ENCODE measurements at places on chromosomes 11 and 22.

- DNase-seq = no peak
Measured at GRCh38 chr11:128779036-128779435, 85.2 kb downstream of the FLI1 start.

GRCh38 chr22:29108137-29108536, 35.3 kb downstream of the KREMEN1 start:
- DNase-seq = no peak

DNA sequence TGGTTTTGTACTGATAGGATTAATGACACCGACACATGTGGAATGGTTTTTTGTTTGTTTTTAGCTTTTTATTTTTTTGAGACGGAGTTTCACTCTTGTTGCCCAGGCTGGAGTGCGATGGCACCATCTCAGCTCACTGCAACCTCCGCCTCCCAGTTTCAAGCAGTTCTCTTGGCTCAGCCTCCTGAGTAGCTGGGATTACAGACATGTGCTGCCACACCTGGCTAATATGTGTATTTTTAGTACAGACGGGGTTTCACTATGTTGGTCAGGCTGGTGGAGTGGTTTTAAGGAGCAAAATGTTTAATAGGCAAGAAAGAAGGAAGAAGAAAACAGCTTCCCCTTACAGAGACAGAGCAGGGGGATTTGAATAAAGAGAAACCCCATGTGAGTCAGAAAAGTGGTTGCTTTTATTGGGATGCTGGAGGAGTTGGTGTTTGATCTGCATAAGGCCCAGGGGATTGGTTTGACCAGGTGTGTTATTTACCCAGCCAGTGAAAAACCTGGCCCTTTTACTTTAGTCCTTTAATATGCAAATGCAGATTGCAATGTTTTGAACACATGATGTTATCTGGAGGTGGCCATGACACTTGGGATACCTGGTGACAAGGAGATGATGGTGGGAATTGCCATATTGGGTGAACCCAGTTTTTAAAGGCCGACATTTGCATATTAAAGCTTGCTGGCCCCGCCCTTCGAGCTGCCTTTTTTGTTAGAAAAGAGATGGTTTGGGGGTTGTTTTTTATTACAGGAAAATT, 24.3 kb downstream of the SUSD2 start:
- no peak for DNase-seq

GRCh38 chr11:14927146-14927545, 35.1 kb upstream of the CYP2R1 start:
- DNase-seq = no peak

DNA sequence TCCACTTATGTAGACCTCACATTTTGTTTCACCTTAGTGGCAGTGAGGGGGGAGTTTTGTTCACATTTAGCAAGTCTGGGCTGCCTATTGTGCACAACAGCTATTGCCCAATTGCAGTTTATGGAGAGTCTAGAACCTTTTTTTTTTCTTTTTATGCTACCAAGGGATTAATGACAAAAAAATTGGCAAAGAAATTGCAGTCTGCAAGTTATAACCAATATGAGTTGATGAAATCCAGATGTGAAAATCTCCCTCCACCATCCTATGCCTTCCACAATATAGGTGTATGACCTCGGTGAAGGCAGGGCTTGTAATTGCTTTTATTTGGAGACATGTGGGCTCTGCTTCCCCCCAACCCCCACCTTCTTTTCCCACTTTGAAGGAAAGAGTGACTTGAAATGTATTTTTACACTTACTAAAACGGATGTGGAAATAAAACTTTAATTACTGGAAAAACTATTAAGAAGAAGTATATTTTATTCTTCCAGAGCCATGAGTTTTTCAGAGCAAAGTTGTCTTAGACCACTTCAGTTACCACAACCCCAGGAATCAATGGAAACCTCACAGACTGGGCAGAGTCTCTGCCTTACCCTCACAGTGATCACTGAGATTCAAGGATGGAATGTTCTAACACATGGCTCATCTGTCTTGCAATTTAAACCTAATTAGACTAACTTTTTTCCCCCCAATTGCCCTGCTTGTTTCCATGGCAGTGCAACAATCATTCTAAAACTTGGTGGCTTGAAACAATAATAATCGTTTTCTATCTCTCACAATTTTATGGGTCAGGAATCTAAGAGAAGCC, 120.8 kb upstream of the SLC5A12 start:
- DNase-seq = no peak

GRCh38 chr11:60078745-60079144, 9.7 kb upstream of the MS4A2 start:
- no peak for DNase-seq

GRCh38 chr22:19375435-19375834, 56.1 kb downstream of the HIRA start:
- no peak for DNase-seq

- DNase-seq = no peak
Measured at GRCh38 chr11:1481861-1482441, 4.6 kb downstream of the MOB2 start.

GRCh38 chr11:90134478-90135003, at the start of gene NAALAD2:
NAALAD2 (plus strand) TSS chr11:90134663; CDS start chr11:90134759, 96 bp downstream.
- DNase-seq = peak; percentile 8

DNA sequence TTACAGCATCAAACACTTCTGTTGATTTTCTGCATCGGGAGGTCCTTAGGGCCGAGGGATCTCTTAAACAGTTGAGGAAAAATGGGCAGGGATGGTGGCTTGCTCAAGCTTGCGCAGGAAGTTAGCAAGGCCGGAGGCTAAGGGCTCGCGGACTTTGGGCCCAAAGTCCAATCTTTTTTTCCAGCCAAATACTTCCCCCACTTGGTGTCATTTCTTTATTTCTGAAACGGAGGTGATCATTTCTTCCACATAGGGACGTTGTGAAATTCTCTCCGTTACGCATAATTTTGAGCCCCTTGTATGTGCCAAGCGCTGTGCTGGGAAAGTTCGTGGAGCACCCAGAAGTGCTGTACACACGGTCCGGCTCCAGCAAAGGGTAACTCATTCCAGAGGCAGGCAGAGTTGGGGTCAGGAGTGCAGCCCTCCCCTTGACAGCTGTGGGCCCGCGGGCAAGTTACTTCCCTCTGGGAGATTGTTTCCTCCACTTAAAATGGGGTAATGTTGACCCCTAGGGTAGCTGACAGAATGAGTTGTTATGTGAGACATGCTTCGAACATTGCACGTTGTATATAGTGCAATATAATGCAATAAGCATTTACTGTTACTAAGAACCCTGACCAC, 809 bp downstream of the MIEF1 start:
- DNase-seq = no peak

GRCh38 chr11:61616434-61616833, 35.6 kb upstream of the SYT7 start:
- no peak for DNase-seq

GRCh38 chr11:116052603-116053547, 548.7 kb upstream of the CADM1 start:
- DNase-seq = no peak

GRCh38 chr11:830295-831117, 2.2 kb upstream of the CD151 start:
- DNase-seq = peak; percentile 84

GRCh38 chr22:29041408-29041807, 20.2 kb downstream of the C22orf31 start:
- DNase-seq = no peak

DNA sequence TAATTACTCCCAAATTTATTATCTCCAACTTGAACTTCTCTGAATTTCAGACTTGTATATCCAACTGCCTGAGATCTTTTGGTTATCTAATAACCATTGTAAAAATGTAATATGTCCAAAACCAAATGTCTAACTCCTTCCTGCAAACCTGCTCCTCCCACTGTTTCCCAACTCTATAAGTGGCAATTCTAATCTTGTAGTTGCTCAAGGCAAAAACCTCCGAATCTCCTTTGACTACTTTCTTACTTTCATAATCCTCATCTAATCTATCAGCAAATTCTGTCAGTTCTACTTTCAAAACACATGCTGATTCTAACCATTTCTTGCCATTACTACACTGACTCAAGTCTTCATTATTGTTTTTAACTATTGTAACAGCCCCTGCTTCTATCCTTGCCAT, 55.7 kb downstream of the FAM168A start:
- no peak for DNase-seq

GRCh38 chr11:127275774-127276173, 275.2 kb upstream of the KIRREL3 start:
- no peak for DNase-seq

GRCh38 chr11:118238929-118239328, 13.2 kb downstream of the MPZL3 start:
- DNase-seq = peak; percentile 41

DNA sequence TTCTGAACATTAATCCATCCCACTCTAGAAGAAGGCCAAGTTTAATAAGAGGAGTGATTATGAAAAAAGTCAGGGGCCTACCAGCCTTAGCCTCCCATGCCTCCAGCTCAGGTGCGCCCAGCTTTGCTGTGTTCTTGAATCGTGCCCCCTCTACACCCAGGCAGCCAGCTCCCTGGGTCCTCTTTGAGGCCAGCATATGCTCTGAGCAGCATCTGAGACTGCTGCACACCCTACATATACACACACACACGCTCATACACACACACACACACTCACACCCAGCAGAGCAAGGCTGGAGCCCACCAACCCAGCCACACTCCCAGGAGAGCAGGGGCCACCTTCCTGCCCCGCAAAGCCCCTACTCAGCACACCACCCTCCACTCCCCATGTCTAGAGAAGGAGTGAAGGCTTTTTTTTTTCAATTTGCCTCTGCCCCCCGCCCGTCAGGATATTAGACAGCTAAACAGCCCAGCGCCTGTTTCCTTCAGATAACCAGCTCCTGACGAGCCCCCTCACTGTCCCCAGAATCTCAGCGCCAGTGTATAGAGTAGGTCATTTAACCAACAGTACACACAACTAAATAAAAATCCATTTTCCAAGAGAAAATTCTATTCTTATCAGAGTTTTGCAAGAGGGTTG, 121.6 kb downstream of the BUD13 start:
- no peak for DNase-seq

GRCh38 chr11:11229647-11230046, 123.4 kb downstream of the CSNK2A3 start:
- peak; percentile 17 for DNase-seq

DNA sequence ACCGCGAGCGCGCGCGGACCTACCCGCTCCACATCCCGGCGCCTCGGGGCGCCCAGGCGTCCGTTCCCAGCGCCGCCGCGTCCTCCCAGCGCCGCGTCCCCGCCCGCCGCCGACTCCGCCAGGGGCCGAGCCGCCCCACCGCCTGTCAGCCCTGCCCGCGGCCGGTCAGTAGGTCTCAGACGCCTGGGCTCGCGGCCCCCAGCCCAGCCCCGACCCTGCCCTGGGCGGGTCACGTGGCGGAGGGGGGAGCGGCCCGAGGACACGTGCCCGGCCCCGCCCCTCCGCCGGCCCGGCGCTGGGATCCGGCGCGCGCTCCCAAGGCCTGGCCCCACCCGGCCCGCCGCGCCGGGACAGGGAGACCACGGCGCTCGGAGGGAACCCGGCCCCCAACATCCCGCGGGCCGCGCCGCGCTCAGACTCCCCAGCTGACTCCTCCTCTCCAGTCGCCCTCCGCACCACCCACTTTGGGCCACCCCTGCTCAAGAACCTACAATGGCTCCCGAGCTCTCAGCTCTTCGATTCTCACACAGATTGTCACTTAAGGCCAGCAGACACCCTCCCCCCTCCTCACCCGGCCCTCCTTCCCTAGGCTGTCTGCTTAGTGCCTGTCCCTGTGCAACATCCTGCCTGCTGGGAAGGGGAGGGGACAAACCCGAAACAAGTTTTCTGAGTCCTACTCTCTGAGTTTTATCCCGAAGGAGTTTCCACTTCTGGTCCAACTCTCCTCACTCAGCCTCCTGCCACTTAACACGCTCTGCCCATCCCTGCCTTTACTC, at the start of gene RAB3IL1:
Gene RAB3IL1 (minus strand): TSS at position 233 of the 776 bp plus-strand sequence. CDS start 199 bp downstream, at position 34.
- DNase-seq = peak; percentile 27

DNA sequence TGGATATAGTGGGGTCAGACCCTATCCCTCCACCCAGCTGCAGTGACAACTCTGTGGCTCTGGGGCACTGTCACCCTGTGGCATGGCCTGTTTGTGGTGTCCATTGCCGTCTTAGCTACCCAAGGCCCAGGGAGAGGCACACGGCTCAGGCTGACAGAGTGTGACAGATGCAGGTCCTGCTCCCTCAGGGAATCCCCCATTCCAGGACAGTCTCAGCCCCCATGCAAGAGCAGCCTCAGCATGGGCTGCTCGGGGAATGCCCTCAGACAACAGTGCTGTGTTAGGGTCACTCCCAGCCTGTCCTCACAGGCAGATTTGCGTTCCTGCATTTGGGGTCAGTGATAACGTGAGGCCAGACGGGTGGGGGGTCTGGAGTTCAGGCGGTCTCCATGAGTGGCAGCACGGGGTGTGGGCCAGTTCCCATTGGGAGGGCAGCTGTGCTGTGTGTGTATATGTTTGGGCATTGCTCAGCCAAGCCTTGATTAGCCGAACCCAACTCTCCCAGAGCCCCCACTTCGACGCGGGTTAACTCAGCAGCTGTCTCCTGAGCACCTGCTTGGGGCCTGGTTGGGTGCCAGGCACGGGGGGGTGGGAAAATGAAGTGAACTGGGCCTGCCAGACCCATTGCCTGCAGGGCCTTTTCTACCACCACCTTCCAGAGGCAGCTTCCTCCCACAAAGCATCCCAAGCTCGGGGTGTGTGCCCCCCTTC, 5.3 kb upstream of the KCNQ1OT1 start:
- no peak for DNase-seq

- DNase-seq = peak; percentile 66
Measured at GRCh38 chr22:38230108-38230825, 28.5 kb downstream of the MAFF start.

- no peak for DNase-seq
Measured at GRCh38 chr11:2580571-2581001, 119.2 kb downstream of the KCNQ1OT1 start.

GRCh38 chr11:85800595-85801342, 10.2 kb downstream of the SYTL2 start:
- DNase-seq = no peak

GRCh38 chr11:57638005-57638781, 11.5 kb downstream of the YPEL4 start:
- peak; percentile 22 for DNase-seq

DNA sequence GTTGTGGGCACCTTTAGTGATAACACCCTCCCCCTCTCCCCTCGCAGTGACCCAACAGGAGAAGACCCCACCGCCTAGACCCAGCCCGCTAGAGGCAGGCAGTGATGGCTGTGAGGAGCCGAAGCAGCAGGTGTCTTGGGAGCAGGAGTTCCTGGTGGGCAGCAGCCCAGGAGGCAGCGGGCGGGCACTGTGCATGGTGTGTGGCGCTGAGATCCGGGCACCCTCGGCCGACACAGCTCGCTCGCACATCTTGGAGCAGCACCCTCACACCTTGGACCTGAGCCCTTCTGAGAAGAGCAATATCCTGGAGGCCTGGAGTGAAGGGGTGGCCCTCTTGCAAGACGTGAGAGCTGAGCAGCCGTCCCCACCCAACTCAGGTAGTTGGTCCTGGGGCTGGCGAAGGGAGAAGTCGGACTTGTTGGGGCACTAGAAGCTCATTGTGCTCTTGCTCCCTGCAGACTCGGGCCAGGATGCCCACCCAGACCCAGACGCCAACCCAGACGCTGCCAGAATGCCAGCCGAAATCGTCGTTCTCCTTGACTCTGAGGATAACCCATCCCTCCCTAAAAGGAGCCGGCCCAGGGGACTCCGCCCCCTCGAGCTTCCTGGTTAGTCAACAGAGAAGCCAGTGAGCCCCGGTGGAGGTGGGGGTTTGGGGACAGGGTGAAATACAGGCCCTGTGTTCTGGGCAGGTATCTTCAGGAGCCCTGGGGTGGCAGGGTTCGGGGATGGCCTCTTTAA, 4.7 kb downstream of the SPINDOC start:
- no peak for DNase-seq
